Stimulated activated CD8-positive, alpha-beta memory T cell treated with anti-CD3 and anti-CD28 coated beads, Interleukin-15, amount 100 ng/mL, for 4 hours (primary cell): ENCODE measurements at places on chromosomes 7 and 10.

GRCh38 chr10:11842411-11842810 is 19.3 kb downstream of the PROSER2 start:
- DNase-seq: no peak

DNA sequence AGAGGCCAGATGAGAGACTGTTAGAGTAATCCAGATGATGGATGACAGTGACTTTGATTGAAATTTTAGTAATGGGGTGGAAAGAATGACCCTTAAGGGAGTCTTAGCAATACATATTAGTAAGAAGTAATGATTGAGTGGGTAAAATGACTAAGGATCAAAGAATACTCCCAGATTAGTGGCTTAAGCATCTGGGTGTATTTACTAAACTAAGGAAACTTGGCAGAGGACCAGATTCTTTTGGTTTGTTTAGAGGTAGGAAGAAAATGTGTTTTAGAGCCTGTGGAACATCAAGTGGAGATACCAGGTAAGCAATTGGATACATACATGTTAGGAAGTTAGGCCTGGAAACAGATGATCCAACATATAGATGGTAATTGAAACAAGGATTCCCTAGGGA is 58.8 kb upstream of the ADRA2A start:
- DNase-seq: no peak

DNA sequence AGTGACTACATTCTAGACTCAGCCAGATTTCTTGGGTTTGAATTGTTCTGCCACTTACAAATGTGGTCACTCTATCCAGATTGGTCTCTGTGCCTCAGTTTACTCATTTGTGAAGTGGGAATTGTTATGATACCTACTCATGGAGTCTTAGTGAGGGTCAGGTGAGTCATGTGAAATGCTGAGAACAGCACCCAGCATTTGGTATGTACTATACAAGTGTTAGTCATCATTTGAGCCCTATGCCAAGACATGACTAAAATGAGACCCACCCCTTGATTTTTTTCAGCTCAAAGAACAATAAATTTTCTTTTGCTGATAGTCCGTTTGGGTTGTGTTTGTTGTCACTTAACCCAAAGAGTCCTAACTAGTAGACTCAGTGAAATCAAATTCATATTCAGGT is 92.8 kb downstream of the CHN2 start:
- DNase-seq: no peak

DNA sequence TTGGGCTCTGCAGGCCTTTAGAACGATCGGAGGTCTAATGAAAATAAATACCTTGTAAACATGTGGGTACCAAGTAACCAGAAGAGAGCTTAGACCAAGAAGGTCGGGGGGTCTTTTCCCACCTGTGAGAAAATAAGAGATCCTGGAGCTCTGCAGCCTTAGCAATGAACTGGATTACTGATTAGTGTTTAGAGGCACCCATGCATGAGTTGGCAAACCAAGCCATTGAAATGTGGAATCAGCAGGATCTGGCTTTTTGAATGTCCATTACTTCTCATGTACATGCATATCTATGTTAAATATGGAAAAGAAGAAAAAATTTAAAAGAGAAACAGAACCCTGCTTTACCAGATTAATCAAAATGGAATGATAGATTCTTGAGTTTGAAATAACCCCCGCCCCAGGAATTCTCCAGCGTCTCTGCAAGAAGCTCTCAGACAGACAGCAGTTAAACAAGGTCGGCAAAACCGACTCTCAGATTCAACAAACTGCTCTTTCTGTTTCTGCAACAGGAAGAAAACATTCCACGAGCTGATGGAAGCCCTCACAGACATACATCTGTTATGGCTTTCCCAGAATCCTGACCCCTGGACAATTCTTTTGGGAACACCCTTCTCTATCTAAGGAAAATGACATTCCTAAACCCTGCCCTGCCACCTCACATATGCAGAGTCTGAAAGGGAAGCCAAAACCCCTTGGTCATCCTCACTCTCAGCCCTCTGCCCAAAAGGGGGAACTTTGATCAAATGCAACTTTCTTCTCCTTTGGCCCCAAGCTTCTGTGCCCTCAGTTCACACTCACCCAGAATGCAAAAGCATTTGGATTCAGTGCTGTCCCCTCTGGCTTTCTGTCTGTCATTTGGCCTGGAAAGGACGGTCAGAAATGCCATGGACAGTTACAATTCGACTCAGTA is 78.7 kb upstream of the EN2 start:
- no peak for DNase-seq

DNA sequence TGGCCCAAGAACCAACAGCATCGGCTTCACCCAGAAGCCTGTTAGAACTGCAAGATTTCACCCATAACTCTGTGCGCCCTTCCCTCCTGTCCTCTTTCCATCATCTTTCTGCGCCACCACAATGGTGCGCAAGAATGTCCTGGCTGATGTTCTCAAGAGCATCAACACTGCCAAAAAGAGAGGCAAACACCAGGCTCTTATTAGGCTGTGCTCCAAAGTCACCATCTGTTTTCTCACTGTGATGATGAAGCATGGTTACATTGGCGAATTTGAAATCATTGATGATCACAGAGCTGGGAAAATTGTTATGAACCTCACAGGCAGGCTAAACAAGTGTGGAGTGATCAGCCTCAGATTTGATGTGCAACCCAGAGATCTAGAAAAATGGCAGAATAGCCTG is 115.2 kb upstream of the FGFR2 start:
- DNase-seq: no peak

GRCh38 chr7:137970253-137970975 is 31.5 kb downstream of the CREB3L2 start:
- no peak for DNase-seq

- no peak for DNase-seq
Measured at GRCh38 chr7:66617295-66617694, 11.4 kb upstream of the KCTD7 start.

DNA sequence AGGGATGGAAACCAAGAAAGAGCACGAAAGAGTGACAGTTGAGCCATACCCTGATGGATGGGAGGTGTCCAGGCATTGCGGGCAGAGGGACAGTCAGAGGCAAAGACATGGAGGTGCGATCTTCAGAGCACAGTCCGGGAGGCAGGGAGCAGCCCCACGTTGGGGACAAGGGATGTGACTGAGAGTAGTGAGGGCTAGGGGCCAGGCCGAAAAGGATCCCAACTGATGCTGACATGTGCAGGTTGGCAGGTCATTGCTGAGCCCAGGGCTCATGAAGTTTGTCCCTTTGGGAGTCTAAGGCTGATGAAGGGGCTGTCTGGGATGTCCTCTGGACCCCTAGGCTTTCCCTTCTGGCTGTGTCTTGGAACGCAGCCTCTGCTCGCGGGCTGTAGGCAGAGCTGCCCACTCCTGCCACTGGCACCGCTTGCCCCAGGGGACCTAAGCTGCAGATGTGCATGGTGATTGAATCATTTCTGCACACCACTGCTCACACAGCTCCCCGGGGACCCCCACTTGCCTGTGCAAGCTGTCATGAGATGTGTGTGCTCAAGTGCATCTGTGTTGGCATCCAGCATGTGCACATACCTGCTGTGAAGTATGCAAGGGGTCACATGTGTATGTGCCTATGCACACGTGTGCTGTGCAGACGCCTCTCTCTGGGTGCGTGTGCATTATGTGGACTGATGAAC is 125.1 kb downstream of the ZMIZ1 start:
- no peak for DNase-seq

- DNase-seq: no peak
Measured at GRCh38 chr10:86967481-86967941, 771 bp upstream of the ADIRF start.

GRCh38 chr10:1896153-1896552 is 158.8 kb upstream of the ADARB2 start:
- DNase-seq: no peak

- no peak for DNase-seq
Measured at GRCh38 chr7:94395141-94396036, 694 bp downstream of the COL1A2 start.

DNA sequence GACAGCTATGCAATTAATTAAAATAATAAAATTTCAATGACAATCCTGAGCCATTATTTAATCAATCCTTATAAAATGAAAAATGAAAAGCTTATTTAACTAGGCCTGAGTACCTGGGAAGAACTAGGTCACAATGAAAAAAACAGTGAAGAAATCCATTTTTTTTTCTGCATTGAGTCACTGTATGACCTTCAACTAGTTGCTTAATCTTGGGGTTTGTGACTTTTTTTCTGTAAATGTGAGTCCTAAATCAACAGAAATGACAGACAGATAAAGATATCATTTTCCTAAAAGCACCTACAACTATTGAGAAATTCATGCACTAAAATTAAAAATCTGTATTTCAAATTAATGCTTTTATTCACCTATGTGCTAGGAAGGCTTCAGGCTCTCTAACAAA is 96.8 kb downstream of the TMEM26 start:
- DNase-seq: no peak

DNA sequence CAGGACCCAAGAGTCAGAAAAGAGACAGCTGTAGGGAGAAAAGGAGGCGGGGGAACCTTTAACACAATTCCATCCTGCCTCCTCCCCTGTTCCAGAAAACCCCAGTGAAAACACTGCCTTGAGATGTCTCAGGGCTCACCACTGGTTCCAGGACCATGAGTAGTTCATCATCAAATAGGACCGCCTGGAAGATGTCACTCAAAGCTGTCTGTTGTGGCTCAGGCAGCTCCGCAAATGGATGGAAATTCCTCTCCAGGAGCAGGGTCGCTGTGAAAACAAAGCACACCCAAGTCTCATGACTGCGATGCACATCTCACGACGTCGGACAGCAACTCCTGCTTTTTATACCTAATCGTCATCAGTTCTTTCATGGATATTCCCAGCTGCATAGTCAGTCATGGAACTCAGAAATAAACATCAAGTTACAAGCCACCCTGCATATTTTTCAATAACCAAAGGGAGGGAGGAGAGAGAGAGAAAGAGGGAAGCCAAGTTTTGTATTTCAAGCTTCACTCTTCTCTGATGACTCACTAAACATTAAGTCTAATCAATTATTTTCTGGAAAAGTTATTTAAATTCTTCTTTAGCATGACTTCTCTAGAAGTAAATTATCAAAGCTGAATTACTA is 49.2 kb downstream of the GSDME start:
- no peak for DNase-seq

- DNase-seq: no peak
Measured at GRCh38 chr7:2038931-2039728, 193.6 kb downstream of the MAD1L1 start.

DNA sequence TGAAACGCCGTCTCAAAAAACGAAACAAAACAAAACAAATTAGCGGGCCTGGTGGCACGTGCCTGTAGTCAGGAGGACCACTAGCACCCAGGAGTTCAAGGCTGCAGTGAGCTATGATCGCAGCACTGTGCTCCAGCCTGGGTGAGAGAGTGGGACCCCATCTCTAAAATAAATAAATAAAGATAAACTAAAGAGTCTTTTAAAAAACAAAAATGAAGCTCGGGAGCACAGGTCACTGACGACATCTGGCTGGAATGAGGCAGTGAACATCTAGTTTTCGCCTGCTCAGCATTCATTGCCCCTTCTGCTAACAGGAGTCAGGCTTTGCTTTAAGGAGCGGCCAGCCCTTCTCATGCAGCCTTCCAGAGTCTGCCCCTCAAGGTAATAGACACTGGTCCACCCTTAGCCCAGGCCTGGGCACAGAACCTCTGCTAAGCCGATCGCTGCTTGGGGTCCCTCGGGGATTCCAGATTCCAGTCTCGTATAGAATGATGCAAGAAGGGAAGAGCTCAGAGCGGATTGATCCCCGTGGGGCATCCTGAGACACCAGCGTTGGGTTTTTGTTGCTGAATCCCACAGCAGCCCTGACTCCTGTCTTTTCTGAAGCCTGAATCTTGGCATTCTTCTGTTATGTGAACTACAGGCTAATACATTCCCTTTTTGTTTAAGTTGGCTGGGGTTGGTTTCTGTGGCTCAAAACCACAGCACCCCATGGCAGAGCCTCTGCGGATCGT is 14.2 kb upstream of the FOXK1 start:
- DNase-seq: no peak

DNA sequence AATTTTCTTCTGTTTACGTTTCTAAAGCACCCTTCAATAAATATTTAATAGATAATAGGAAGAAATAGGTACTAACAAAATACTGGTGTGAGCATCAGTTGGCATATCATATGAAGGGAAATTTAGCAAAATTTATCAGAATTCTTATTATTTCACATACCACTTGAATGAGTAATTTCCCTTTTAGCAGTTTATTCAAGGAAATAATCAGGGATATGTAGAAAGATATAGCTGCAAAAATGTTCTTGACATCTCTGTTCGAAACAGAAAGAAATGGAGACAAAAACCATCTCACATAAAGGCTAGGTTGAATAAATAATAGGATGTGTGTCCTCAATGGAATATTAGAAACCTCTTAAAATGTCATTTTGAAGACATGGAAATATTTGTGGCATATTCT is 35.8 kb upstream of the PIP4K2A start:
- no peak for DNase-seq

GRCh38 chr10:77718957-77719356 is 81.3 kb upstream of the KCNMA1 start:
- DNase-seq: no peak

GRCh38 chr7:135706858-135707569 is 21.0 kb downstream of the SLC13A4 start:
- no peak for DNase-seq

- DNase-seq: no peak
Measured at GRCh38 chr7:32539919-32540531, 44.7 kb downstream of the AVL9 start.

GRCh38 chr7:37173670-37174069 is 275.0 kb downstream of the ELMO1 start:
- no peak for DNase-seq

DNA sequence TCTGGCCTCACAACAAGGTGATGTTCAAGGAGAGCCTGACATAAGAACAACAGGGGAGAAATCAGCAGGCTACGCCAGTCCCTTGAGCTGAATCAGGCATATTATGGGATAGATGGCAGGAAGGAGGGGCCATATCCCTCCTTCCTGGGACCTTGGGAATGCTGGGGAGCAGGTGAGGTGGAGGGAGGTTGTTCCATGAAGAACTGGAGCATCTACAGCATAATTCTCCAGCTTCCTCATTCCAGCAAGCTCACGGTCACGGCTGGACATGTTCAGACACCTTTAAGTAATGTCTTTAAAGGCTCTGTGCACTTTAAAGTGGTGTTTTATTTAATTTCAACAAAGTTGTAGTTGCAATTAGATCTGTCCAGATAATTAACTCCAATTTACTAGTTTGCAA is 780.5 kb downstream of the TYW1 start:
- DNase-seq: no peak

DNA sequence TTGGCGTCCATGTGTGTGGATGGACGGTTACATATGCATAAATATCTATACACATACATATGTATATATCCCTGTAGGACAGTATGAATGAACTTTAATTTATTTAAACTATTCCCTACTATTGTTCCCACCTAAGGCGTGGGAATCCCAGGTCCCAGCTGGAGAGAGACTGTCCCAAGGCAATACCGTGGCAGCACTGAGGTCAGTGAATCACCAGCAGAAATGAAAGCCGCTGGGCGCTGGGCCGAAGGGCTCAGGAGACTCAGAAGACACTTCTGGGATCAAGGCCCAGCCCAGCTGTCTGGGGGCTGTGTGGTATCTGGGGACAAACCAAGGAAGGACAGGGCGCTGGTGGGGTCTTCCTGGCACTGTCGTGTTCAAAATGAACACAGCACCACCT is 49.6 kb upstream of the MYL10 start:
- no peak for DNase-seq

- no peak for DNase-seq
Measured at GRCh38 chr10:83078160-83078559, 1061.1 kb upstream of the GHITM start.
